ENCODE measurements at places on chromosomes 3 and 15.
A peak's percentile ranks its signal among the peaks of the same experiment; 100 is the strongest.

DNA sequence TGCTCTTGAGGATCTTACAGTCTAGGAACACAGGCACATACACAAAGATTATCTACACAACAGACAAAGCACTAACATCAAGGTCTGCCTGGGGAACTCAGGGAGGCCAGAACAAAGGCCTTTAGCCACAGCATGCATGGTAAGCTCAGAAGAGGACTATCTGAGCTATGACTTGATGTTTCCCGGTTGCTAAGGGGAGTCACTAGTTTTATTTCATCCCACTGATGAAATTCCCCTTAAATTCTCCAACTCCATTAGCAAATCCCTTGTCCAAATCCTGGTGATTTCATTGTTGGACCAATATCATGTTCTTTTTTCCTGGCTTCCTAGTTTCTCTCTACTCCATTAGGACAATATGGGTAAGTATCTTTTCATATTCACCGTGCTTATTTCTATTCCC, 23.3 kb downstream of the FBN1 start:
- H3K4me3 ChIP-seq: no peak overlapping the region
- H3K4me1 ChIP-seq: peaks cover 6% of the 10 kb centered on the region
- no peaks in the 10 kb centered on the region for H3K27me3 ChIP-seq
- peak overlapping the region; percentile 26 for H3K27ac ChIP-seq
- no peak for DNase-seq
- no peaks in the 10 kb centered on the region for H3K36me3 ChIP-seq

DNA sequence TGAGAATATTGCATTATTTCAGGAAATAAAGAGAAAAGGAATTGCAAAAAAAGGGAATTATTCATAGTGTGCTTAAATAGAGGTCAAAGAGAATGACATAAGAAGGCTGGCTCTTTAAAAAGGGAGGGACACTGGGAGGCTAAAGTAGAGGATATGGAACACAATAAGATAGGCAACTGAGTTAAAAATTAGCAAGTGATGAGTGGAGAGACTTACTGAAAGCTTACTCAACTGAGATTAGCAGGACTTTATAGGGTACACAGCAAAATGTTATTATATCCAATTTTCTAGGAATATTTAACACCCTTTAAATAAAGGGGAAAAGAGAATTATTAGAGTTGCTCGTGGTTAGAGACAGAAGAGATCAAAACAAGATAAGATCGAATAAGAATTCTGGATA, 375.2 kb downstream of the LSAMP start:
- no peaks in the 10 kb centered on the region for H3K4me1 ChIP-seq
- H3K36me3 ChIP-seq: no peaks in the 10 kb centered on the region
- no peak for DNase-seq
- H3K4me3 ChIP-seq: no peak overlapping the region

DNA sequence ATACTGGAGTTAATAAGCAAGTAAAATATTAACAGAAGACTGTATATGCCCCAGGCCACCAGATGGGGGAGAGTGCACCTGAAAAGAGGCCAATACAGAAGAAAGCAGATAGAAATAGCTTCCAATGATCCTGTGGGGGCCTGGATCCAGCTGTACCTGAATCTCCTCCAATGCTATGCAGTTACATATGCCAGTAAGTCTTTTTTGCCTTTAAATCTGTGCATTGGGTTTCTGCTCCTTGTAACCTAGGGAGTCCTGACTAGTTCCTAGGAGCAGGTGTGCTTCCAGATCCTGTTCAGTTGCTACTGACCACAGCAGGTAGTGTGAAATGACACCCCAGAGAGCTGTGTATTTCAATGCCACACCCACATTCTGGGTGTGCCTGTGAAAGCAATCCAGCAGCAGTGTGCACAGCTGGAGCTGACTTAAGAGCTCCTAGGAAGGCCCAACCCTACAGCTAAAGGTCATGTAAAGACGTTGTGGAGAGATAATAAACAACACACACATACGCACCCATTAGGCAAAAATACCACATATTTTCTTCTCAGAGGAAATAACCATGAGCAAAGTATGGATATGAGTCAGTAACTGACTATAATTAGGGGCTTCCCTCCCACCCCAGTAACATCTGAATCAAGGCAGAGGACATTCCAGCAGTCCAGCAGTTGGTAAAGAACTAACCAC, 62.2 kb upstream of the AKAP13 start:
- H3K4me3 ChIP-seq: no peak overlapping the region
- DNase-seq: no peak
- peaks cover 8% of the 10 kb centered on the region for H3K4me1 ChIP-seq
- H3K27me3 ChIP-seq: no peaks in the 10 kb centered on the region

GRCh38 chr3:172115787-172116186, 76.4 kb downstream of the FNDC3B start:
- H3K27ac ChIP-seq: no peak overlapping the region
- no peak overlapping the region for H3K4me3 ChIP-seq
- DNase-seq: no peak
- no peaks in the 10 kb centered on the region for H3K27me3 ChIP-seq
- peaks cover 33% of the 10 kb centered on the region for H3K4me1 ChIP-seq

DNA sequence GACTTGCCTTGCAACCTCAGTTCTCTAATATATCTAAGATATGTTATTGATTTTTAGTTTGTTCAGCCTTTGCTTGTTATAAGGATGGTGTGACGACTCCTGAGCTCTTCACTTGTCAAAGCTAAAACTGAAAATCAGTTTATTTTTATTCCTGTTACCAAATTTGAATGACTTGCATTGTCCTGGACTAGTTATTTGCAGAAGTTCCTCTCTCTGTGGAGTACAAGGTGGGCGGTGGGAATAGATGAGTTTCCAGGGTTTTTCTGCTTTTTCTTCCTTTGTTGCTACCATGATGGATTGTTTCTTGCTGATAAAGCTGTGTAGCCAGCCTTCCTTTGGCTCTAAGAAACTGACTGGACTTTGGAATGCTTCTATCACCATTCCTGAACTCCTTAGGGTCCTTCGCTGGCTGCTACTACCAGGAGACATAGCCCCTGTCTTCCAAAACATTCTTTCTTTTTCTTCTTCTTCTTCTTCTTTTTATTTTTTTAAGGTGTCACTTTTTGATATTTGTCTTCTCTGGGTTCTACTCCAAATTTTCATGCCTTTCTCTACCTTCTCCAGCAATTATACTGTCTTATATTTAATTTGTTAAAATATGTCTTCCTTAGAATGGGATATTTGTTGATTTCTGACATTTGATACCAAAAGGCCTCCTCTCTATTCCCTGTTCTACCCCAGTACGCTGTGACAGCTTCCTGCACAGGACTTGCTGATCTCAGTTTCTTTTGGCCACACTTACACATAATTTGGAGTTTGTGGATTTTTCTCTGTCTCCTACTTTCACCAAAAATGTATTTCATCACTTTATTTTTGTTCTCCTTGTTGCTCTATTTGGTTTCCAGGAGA, 145.1 kb upstream of the THRB start:
- H3K27ac ChIP-seq: no peak overlapping the region
- no peaks in the 10 kb centered on the region for H3K36me3 ChIP-seq
- no peaks in the 10 kb centered on the region for H3K27me3 ChIP-seq
- DNase-seq: no peak
- H3K4me1 ChIP-seq: no peaks in the 10 kb centered on the region
- no peak overlapping the region for H3K4me3 ChIP-seq

DNA sequence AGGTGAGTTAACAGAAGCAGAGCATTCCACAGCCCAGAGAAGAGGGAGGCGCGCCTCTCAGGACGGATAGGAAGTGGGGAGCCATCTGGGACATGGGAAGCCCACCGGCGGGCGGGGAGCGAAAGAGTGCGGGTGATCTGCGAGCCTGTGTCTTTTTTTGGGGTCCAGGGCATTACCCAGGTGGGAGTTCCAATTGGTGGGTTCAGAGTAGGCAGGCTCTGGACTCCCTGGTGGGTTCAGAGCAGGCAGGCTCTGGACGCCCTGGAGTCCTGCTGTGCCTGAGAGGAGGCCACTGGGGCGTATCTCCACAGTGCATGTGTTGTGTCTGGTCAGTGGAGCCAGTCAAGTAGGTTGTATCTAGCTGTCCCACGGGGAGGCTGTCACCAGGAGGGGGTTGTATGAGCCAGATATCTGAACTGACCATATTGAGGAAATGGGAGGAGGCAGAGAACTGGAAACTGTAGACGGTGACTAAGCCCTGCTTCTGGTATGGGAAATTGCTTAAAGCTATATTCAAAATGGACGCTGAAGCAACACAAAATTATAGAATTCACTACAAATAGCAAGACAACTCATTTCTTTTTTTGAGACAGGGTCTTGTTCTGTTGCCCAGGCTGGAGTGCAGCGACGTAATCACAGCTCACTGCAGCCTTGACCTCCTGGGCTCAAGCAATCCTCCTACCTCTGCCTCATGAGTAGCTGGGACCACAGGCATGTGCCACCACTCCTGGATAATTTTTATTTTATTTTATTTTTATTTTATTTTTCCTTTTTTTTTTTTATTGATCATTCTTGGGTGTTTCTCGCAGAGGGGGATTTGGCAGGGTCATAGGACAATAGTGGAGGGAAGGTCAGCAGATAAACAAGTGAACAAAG, 34.5 kb upstream of the CHST2 start:
- H3K36me3 ChIP-seq: no peaks in the 10 kb centered on the region
- H3K27ac ChIP-seq: no peak overlapping the region
- peak; percentile 91 for DNase-seq
- H3K4me3 ChIP-seq: no peak overlapping the region
- no peaks in the 10 kb centered on the region for H3K4me1 ChIP-seq

DNA sequence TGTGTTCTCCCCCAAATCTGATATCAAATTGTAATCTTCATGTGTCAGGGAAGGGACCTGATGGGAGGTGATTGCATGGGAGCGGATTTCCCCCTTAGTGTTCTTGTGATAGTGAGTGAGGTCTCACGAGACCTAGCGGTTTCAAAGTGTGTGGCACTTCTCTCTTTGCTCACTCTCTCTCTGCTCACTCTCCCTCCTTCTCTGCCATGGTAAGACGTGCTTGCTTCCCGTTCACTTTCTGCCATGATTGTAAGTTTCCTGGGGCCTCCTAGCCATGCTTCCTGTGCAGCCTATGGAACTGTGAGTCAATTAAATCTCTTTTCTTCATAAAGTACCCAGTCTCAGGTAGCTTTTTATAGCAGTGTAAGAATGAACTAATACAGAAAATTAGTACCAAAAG, 30.6 kb upstream of the OR5H6 start:
- no peaks in the 10 kb centered on the region for H3K4me1 ChIP-seq
- no peak overlapping the region for H3K27ac ChIP-seq
- H3K27me3 ChIP-seq: no peaks in the 10 kb centered on the region
- H3K4me3 ChIP-seq: no peak overlapping the region
- H3K36me3 ChIP-seq: no peaks in the 10 kb centered on the region

DNA sequence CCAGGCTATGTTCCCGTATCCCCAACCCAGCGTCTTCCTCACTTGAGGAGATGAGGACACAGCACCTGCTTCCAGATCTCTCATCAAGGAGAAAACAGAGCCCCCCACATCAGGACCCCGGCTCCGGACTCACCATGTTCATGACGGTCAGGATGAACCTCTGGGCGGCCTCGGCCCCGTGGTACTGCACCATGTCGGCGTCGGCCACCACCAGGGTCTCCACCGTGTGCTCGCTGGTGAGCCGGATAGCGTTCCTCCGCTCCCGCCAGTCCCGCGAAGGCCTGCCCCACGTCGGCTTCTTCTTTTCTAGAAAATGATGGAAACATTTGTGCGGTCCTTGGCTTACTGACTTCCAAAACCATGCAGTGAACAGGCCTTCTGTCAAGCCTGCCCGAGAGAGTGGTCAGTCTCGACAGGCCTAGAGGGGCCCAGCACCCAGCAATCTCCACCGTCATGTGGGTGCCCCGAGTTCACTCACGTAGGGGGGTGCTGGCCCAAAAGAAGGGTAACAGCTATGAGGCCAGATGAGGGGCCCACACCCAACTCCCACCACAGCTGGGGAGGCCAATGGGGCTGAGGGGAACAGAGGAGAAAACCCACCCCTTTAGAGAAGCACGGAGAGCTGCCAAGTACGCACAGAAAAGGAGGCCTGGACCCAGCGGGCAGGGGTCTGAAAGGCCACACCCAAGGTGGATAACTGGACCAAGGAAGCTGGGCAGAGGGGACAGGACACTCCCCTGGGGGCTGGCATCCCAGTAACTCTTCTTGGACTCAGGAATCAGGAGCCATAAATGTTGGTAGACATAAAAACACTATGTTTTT, 60.5 kb downstream of the ADAMTS17 start:
- no peaks in the 10 kb centered on the region for H3K27me3 ChIP-seq
- H3K4me3 ChIP-seq: no peak overlapping the region
- DNase-seq: peak; percentile 86
- H3K4me1 ChIP-seq: peaks cover 27% of the 10 kb centered on the region

GRCh38 chr3:48016301-48016973, at the start of gene MAP4:
MAP4 (minus strand) TSS chr3:48016416; CDS start chr3:47998860, 17,556 bp downstream.
- no peaks in the 10 kb centered on the region for H3K36me3 ChIP-seq

GRCh38 chr15:57609805-57610529, 18.3 kb downstream of the MYZAP start:
- H3K27ac ChIP-seq: peak overlapping the region; percentile 83
- no peak overlapping the region for H3K4me3 ChIP-seq
- H3K27me3 ChIP-seq: no peaks in the 10 kb centered on the region
- peaks cover 92% of the 10 kb centered on the region for H3K4me1 ChIP-seq
- H3K36me3 ChIP-seq: peaks cover 23% of the 10 kb centered on the region
- no peak for DNase-seq

Measured in esophagus muscularis mucosa (tissue), 4 donors.